ENCODE measurements at places on chromosomes 5 and 9. TPM values are rescaled to one million over a fixed set of nuclear protein-coding genes. Genes with fewer than 3 reads are reported as not detected.

FOXD1 gene
- 7.1 TPM for polyA plus RNA-seq

SLC24A2 gene
- polyA plus RNA-seq: 9.2 TPM

C9orf153 gene
- not detected for polyA plus RNA-seq

GMCL2 gene
- polyA plus RNA-seq: not detected

ANGPTL2 gene
- 14.9 TPM for polyA plus RNA-seq

PCDHGC4 gene
- 31.8 TPM for polyA plus RNA-seq

PTGES gene
- 1.8 TPM for polyA plus RNA-seq

OR1J2 gene
- not detected for polyA plus RNA-seq

SLC36A2 gene
- polyA plus RNA-seq: not detected

WNK2 gene
- polyA plus RNA-seq: 70.2 TPM

NMUR2 gene
- polyA plus RNA-seq: not detected

CDKN2B-AS1 gene
- 6.9 TPM for polyA plus RNA-seq

PCDHGC5 gene
- polyA plus RNA-seq: 4.3 TPM

ARL10 gene
- 2.6 TPM for polyA plus RNA-seq

DOCK8 gene
- polyA plus RNA-seq: 1.3 TPM

MRPL41 gene
- 87.2 TPM for polyA plus RNA-seq

TMEM215 gene
- not detected for polyA plus RNA-seq

CHD1 gene
- polyA plus RNA-seq: 2.7 TPM

AK6 gene
- polyA plus RNA-seq: 32.2 TPM

LRRC19 gene
- polyA plus RNA-seq: not detected

ZNF300 gene
- 5.0 TPM for polyA plus RNA-seq

FCN2 gene
- polyA plus RNA-seq: not detected

OTP gene
- polyA plus RNA-seq: 9.6 TPM

SOX30 gene
- not detected for polyA plus RNA-seq

SPACA9 gene
- polyA plus RNA-seq: 27.0 TPM

NFIB gene
- 49.5 TPM for polyA plus RNA-seq

CBY3 gene
- not detected for polyA plus RNA-seq

PTGS1 gene
- 1.4 TPM for polyA plus RNA-seq

NKD2 gene
- 8.4 TPM for polyA plus RNA-seq

HMGCS1 gene
- 35.3 TPM for polyA plus RNA-seq

VLDLR gene
- polyA plus RNA-seq: 11.8 TPM

ANKRD31 gene
- polyA plus RNA-seq: not detected

SVEP1 gene
- 0.49 TPM for polyA plus RNA-seq

DAB2 gene
- polyA plus RNA-seq: 4.5 TPM

SPINK5 gene
- not detected for polyA plus RNA-seq

TGFBI gene
- polyA plus RNA-seq: 10.4 TPM

HTR1A gene
- polyA plus RNA-seq: 0.24 TPM

TBC1D13 gene
- polyA plus RNA-seq: 37.2 TPM

TAF11L8 gene
- polyA plus RNA-seq: not detected
